ENCODE measurements at places on chromosomes 4 and X. TPM values are rescaled to one million over a fixed set of nuclear protein-coding genes. Genes with fewer than 3 reads are reported as not detected.

ZAR1 gene
- total RNA-seq, result not detected

CPE gene
- not detected for total RNA-seq

FGF5 gene
- not detected for total RNA-seq

USP17L11 gene
- total RNA-seq, result not detected

ODAM gene
- total RNA-seq, result not detected

UTP14A gene
- total RNA-seq, result 33.6 TPM

CLNK gene
- total RNA-seq, result 0.58 TPM

XK gene
- 0.11 TPM for total RNA-seq

STATH gene
- total RNA-seq, result not detected

OTUD6A gene
- total RNA-seq, result not detected

OTC gene
- not detected for total RNA-seq

IL3RA gene
- total RNA-seq, result 0.53 TPM

GPR50 gene
- total RNA-seq, result not detected

BDH2 gene
- total RNA-seq, result 5.1 TPM

ARSJ gene
- total RNA-seq, result not detected

SPACA5 gene
- total RNA-seq, result not detected

GPAT3 gene
- total RNA-seq, result 0.76 TPM

MAGEA6 gene
- total RNA-seq, result not detected

TEX13D gene
- not detected for total RNA-seq

Measured in activated B cell treated with CpG ODN at 0.5 μM for 24 hours (primary cell).